ENCODE measurements at places on chromosomes 2 and 18.

- no peak for DNase-seq
These were observed 27.5 kb downstream of the TMEM178A start for GRCh38 chr2:39693245-39693644.

GRCh38 chr18:56221195-56222065 is 417.0 kb downstream of the TXNL1 start:
- no peak for DNase-seq

- no peak for DNase-seq
These were observed 24.6 kb downstream of the GPR55 start for GRCh38 chr2:230900336-230900995.

DNA sequence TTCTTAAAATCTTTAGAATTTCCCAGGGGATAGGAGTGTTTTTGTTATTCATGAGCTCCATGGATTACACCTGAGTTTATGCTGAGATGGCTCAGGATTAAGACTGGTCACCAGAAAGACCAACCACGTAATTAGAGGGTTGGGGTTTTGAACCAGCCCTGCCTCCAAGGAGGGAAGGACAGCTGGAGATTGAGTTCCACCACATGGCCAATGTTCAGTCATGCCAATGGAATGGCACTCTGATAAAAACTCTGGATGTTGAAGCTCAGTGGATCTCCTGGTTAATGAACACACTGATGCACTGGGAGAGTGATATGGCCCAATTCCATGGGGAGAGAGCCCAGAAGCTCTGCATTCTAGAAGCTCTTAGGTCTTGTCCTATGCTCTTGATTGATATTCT is 38.7 kb upstream of the PTPN4 start:
- no peak for DNase-seq

DNA sequence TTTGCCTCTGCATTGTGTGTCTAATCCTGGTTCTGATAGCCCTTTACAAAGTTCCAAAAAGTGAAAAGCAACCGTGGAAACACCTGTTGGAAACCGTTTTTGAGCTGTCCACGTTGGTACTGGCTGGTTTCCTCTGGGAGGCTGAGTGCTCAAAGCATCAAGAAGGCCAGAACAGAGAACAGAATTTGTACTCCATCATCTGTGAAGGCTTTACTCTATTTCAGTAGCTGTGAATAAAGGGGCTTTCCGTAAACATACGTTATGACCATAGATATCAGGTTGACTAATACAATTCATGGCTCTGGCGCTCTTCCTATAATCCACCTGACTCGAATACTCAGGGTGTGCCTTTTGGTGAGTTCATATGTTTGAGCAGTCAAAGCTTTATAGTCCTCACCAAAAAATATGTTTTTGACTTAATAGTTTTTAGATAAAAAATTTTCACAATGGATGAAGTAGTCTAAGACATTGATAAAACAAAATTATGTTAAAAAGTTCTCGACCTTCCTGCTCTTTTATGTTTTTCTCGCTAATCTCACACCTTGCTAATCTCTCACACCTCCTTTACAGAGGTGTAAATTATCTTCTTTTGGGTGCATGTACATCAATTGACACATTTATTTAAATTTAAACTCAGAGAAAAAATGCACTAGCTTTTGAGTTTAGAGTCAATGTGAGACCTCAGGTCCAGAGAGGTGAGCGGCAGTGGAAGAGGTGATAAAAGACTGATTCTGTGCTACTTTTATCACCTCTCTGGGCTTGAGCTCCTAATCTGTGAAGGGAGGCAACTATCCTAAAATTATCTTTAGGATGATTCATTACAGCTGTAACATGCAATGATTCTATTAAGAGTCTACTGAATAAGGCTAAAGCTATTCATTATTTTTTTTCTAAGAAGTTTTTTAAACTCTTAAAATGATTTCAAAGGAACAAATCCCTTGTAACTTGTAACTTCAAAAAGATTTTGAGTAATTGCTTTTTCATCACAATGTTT is 65.3 kb downstream of the CXCR4 start:
- DNase-seq: no peak

GRCh38 chr18:1045658-1046057 is 141.0 kb downstream of the ADCYAP1 start:
- no peak for DNase-seq

- no peak for DNase-seq
These were observed 53.7 kb downstream of the CWC22 start for GRCh38 chr2:179953359-179953758.

DNA sequence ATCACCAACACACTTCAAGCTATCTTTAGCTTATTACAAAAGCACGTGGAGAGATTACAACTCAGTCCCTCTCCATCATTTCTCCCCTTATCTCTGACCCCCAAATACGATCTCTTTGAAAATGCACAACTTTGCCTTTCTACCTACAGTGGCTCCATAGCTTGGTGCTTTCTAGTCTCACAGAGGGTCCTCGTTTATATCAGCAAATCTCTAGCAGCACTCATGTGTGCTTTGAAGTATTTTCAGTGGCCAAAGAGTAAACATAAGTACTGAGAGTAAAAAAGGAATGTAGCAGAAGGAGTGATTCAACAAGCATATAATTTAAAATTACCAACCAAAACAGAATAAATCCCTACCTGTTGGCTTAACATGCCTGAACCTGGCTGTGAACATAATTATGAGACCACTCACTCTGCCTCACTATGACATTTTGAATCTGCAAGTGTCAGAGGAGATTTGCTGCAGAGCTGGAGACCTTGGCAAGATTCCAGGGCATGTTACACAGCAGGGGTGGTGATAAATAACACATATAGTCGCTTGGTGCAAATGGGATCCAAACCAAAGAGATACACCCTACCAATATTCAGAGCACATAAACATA is 54.6 kb downstream of the LAMA3 start:
- no peak for DNase-seq

DNA sequence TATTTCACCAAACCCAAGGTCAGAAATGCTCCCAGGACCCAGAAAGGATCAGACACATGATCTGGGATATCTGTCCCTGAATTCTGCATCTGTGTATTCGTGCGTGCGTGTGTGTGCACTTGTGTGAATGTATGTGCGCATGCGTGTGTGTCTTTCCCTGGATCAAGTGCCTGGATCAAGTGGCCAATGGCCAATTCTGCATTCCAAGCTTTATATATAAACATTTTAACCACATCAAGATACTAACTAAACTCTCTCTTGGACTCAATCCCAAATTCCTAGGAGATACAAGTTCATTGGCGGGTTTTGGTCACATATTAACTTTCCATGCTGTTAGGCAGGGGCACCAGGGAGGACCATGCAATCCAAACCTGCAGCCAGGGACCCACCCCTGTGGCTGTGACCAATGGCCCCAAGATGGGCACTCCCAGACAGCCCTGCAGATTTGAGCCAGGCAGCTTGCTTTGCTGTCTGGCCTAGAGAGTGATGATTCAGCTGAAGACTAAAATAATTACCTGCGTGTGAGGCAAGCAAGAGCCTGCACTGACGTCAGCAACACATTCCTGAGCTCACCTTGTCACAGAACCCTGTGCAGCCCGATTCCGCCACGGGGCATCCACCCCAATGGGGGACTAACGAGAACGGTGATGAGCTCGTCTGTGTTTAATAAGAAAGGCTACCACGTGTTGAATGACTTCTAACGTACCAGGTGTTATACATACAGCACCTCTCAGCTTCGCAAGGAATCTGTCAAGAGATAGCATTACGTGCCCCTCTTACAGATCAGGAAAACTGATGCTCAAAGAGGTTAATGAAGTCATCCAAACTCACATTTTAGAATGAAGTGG is 45.3 kb upstream of the ROCK2 start:
- DNase-seq: peak; percentile 62

- DNase-seq: no peak
These were observed 59.0 kb upstream of the LDLRAD4 start for GRCh38 chr18:13159579-13159978.

GRCh38 chr2:118014492-118014824 is 588 bp upstream of the CCDC93 start:
- no peak for DNase-seq

DNA sequence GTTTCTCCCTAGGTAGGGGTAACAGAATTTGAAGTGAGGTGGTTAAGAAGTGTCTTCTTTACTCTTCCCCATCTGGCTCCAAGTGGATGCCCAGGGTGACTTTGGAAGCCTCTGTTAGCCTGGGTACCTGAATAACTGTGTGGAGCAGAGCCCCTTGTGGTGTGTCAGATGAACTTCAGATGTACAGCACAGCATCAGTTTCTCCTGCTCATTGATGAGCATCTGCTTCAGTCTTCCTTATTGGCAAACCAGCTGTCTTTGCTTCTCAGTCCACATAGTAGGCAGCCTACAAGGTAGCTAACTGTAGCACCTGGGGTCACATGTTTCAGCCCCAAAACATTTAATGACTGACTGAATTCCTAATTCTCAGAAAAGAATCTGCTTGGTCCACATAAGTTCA is 56.2 kb upstream of the ATP8B1 start:
- DNase-seq: no peak

GRCh38 chr2:37367310-37367709 is 22.9 kb downstream of the QPCT start:
- DNase-seq: no peak

All from T1000 (cell line).